ENCODE measurements at places on chromosomes 11 and 22.

DNA sequence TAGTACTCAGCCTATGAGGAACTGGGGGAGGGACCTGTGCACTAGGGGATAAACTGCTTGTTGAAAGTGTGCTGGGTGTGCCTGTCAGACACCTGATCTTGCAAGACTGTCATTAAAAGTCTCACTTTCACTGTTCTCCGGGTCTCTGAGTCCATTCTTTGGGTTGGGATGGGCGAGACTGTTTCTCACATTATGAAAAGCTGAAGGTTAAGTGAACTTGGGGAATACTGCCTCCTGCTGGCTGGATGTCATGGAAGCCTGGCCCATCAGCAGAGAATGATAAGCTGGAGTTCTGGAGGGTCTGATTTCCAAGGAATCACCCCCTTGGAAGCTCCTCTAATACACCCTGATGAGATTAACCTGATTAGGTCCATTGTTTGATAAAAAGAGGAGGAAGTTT, 9.0 kb upstream of the VPREB1 start:
- DNase-seq: peak; percentile 36

GRCh38 chr11:114977651-114978050, 299.3 kb downstream of the NXPE2 start:
- DNase-seq: no peak

DNA sequence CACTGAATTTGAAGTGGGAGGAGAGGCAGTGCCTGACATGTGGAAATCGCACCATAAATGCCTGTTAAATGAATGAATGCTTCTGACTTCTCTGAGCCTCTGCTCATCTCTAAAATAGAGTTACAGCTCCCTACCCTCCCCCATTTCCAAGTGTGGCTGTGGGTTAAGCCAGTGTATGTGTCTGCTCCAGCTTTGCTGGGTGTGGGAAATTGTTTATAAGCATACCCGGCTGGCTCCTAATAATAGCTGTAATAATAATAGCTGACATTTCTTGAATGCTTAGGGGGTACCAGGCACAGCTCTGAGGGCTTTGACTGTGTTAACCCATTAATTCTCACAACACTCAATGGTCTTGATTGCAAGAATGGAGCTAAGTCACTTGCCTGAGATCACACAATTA, 7.0 kb upstream of the FCHSD2 start:
- no peak for DNase-seq

DNA sequence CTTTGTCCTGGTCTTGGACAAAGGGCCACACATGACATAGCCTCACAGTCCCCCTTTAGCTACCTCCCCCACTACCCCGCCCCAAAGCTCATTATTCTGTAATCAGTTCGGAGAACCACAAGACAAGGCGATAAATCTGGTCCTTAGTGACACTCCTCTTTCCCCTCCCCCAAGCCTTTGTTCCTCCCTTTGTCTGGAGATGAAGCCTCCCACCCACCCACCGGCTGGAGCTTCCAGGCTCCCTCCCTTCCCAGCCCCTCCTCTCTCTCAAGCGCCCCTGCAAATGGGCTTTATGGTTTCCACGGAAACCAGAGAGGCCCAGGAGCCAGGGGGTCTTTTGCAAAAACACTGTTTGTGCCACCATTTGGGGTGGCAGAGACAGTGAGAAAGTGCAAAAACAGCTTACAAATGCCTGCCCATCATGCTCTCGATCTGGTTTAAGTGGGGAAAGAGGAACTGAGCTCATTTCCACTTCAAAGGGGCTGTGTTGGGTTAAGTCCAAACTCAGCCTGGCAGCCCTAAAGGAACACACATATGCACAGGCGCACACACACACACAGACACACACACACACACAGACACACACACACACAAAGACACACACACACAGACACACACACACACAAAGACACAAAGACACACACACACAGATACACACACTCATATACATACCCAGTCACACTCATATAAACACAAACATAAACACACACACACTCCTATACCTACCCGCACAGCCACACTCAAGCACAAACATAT, 23.5 kb downstream of the APLNR start:
- DNase-seq: no peak

DNA sequence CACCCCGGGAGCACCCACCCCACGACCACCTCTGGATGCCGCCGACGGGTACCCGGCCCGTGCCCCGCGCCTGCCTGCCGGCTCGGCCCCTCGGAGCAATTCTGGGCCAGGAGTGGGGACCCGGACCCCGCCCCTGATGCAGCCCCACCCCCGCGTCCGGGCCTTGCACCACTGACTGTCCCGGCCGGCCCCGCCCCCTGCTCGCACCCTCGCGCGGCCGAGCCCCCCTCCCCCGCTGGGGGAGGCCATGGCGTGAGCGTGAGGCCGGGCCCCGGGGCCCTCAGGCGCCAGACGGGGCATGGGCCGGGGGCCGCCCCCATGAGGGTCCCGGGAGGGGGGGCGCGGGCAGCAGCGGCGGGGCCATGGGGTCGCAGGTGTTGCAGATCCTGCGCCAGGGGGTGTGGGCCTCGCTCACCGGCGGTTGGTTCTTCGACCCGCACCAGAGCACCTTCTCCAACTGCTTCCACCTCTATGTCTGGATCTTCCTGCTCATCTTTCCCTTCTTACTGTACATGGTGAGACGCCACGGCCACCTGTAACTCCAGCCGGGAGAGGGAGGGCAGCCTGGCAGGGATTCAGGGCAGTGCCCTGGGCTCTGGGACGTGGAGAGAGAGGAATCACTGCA, 486 bp downstream of the PCNX3 start:
- no peak for DNase-seq

GRCh38 chr11:32172041-32172847, 81.4 kb downstream of the RCN1 start:
- no peak for DNase-seq

GRCh38 chr11:86625981-86626380, 46.4 kb downstream of the ME3 start:
- no peak for DNase-seq

DNA sequence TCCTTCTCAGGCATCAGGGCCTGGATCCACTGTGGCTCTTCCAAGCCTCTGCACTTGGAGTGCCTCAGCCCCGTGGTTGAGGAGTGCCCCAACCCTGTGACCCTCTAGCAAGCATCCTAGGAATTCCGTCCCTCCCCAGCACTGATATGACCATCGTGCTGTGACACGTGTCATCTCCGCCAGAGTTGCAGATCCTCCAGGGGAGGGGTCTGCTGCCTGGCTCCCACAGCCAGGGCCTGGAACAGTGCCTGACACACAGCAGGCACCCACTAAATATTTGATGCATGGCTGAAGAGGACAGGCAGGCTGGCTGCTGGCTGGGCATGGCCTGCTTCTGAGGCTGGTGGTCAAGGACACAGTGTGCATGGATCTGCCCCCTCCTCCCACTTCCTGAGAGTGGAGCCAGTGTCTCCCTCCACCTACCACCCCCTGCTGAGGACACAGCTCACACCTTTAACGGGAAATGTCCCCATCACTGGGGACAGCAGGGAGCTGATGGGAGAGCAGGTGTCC, 1.7 kb upstream of the CD81 start:
- DNase-seq: no peak

DNA sequence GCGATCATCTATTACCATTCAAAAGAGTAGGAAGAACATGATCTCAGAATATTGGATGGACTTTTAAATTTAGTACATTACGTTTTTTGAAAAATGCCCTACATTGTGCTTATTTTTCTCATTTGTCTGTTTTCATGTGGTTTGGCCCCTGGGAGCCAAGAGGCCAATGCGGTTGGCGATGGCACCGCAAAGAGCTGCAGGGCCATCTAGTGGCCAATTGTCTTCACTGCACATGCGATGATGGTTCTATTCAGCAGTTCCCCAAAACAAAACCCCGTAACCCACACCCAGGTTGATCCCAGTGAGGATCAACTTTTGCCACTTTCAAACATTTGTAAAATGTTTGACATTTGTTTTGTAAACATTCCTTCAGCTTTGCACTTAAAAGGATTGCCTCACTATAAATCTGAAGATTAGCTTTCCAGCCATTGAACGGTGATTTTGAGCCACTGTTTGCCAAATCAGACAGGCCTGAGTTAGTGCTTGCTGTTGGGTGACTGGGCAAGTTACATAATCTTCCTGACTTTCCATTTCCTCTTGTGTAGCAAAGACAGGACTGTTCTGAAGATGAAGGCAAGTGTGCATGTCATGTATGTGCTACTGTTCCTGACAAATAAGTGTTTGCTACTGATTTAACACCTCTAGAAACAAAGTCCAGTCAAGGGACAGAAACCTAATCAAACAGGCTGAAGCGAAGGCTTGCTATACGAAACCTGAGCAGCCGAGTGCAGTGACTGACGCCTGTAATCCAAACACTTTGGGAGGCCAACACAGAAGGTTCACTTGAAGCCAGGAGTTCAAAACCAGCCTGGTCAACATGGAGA, 29.2 kb upstream of the XBP1 start:
- DNase-seq: peak; percentile 62

- DNase-seq: no peak
Observed at GRCh38 chr22:43185860-43186261, 1.1 kb downstream of the TTLL12 start.

GRCh38 chr11:1832211-1832919, 2.4 kb upstream of the SYT8 start:
- peak; percentile 51 for DNase-seq

- DNase-seq: no peak
Observed at GRCh38 chr11:128305588-128305987, 281.8 kb downstream of the ETS1 start.

- peak; percentile 44 for DNase-seq
Observed at GRCh38 chr22:46612904-46613605, 7.1 kb upstream of the GRAMD4 start.

GRCh38 chr11:1473786-1474185, 12.8 kb downstream of the MOB2 start:
- DNase-seq: no peak

DNA sequence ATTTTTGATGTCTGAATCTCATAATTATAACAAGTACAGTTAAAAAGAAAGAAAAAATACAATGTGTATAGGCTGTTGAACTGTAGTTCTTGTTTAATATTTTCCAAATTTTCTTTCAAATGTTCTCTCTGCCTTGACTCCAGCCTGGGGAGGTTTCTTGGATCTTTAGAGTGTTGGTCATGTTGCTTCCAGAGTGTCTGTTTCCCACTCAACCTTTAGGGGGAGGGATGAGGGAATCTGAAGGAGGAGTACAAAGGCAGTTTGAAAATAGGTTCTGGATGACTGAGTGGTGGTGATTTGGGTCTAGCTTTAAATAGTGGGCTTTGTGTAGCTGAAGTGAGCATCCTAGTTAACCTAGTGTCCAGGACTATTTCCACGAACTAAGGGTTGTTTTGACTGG, 2.0 kb downstream of the CTNND1 start:
- DNase-seq: no peak

- DNase-seq: peak; percentile 82
Observed at GRCh38 chr11:58577555-58578135, 1.2 kb upstream of the ZFP91 start.

GRCh38 chr11:121967131-121967704, 148.8 kb downstream of the BLID start:
- no peak for DNase-seq

- DNase-seq: no peak
Observed at GRCh38 chr11:102172127-102172848, 62.0 kb downstream of the YAP1 start.

GRCh38 chr11:553988-554340, 6.6 kb downstream of the LMNTD2 start:
- no peak for DNase-seq

- no peak for DNase-seq
Observed at GRCh38 chr11:117888139-117888566, 11.7 kb upstream of the FXYD6 start.

DNA sequence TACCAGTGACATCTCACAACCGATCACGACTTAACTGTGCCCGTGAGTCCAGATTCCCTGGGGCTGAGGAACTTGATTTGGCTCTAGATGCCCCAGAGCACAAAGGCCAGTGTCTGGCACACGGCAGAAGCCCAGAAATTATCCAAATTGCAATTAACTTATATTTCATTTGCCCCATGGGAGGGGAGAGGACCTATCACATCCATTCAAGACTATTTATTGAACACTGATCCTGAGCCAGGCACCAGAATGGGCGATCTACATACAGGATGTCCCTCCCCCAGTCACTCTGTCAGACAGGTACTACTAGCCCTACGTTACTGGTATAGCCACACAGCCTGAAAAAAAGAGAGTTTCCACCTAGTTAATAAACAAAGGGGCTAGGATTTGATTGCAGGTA, 5.1 kb downstream of the DNAL4 start:
- DNase-seq: no peak

- DNase-seq: no peak
Observed at GRCh38 chr11:2584434-2584811, 115.4 kb downstream of the KCNQ1OT1 start.

GRCh38 chr11:70616938-70617654, 218.8 kb downstream of the CTTN start:
- no peak for DNase-seq

DNA sequence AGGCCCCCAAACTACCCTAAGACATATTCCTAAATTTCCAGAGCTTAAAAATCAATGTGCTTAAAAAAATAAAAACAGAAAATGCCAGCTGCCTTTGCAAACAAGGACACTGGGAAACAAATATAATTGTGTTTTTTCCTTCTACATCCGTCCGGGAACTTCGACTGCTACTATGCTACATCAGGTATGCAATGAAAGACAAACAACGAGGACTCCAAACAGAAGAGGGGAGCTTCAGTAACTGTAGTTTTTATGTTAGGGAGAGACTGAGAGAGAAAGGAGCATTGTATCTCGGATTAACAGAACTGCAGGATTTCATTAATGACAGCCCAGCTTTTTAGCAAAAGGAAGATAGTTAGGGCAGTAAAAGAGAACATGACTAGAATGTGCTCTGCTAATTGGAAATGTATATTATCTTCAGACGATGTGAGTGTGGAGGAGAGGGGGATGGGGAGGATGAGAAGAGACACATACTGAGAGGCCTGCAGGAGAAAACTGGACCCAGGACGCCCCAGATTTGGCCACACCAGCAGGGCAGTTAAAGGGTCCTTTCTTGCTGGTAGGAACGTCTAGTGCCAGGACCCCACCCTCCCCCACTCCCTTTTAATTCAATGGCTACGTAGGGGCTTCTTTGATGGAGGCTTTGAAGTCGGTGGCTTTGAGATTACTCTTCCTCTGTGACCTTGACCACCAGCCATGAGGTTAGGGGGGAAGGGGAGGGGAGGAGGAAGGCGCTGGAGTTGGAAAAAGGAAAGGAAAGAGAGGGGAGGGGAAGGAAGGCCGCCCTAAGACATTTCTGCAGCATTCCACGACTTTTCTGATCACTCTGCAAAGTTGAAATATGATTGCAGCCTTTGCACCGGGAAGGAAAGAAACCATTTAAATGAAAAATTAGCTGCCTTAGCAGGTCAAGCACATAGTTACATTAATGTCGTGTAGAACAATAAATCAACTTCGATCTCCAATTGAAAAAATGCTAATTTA, 187.1 kb downstream of the BLID start:
- no peak for DNase-seq
